ENCODE measurements at places on chromosomes 1 and 21.
A peak's percentile ranks its signal among the peaks of the same experiment; 100 is the strongest.

GRCh38 chr1:39729030-39729429, 9.7 kb upstream of the PPIE start:
- no peak for DNase-seq

DNA sequence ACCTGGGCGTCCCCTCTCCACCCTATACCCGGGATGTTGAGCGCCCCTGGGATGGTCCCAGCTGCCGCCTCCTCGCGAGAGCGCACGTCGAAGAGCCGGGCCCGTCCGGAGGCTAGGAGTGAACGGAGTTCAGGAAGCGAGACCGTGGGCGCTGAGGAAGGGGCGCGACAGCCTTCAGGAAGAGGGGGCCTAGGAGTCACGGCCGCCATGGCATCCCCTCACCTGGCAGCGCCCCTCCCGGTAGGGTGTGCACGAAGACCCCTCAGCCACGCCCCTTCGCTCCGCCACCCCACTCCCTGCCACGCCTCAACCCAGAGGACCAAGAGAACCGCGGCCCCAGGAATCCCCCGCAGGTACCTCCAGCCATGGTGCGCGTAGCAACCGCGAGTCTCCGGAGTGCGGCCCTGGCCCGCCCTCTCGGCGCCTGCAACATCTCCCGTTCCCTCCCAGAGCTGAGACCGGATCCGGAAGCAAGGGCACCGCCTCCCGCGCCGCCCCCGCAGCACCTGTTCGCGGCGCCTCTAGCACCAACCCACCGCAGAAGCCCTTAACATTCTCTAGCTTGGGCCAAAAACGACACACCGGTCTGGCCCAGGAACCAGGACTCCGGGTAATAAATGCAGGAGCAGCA, at the start of gene TSTD1:
Gene TSTD1, minus strand, starts transcription at position 442 of the 631 bp plus-strand sequence. Its CDS starts 75 bp downstream, at position 367.
- peak; percentile 83 for DNase-seq

GRCh38 chr1:39727221-39727931, 11.3 kb upstream of the PPIE start:
- no peak for DNase-seq

- no peak for DNase-seq
These were observed 5.2 kb upstream of the PIGC start for GRCh38 chr1:172448995-172449584.

- DNase-seq: no peak
These were observed 1754.2 kb downstream of the BRINP3 start for GRCh38 chr1:188723332-188724020.

GRCh38 chr21:34956416-34957316, 92.4 kb downstream of the RUNX1 start:
- no peak for DNase-seq

GRCh38 chr1:113072757-113073478, at the start of gene LRIG2:
Gene LRIG2, plus strand, starts transcription at chr1:113073198. Its CDS starts 209 bp downstream, at chr1:113073407.
- DNase-seq: peak; percentile 87

GRCh38 chr1:203873094-203873493, 11.7 kb downstream of the SNRPE start:
- no peak for DNase-seq

GRCh38 chr1:87897481-87897880, 568.8 kb downstream of the LMO4 start:
- DNase-seq: no peak

DNA sequence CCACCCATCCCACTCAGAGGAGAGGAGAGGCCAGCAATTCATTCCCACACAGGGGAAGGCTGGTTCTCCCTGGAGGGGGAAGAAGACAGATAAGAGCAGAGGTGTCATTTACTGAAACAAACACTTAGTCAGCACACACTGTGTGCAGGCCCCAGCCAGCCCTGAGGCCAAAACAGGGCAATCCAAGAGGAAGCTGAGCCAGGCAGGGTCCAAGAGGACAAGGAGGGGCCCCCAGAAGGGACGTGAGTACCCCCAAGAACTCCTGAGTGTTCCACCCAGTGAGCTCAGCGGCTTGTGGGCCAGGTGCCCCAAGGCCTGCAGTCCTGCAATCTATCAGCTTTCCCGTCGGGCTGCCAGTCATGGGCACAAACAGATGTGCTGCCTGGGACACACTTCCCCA, 15.8 kb downstream of the ADGRB2 start:
- DNase-seq: no peak

DNA sequence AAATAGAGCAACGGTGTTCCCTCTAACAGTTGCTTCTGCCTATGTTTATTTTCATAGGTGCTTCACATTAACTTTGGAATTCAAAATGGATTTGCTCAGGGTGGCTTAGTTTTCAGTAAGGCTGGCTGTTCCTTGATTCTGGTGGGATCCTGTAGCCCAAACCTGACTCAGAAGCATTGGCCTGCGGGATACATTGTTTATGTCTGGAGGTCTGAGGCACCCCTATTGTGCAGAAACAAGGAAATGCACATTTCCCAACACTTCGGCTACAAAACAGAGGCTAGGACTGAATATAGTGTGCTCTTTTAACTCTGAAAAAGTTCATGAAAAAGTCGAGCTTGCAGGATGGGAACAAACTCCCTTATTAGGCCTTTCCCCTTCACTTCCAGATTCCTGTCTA, 133.8 kb upstream of the F3 start:
- DNase-seq: no peak

- DNase-seq: no peak
These were observed 4.8 kb downstream of the ATP6V1G3 start for GRCh38 chr1:198535631-198536030.

- peak; percentile 39 for DNase-seq
These were observed 91.9 kb upstream of the SSX2IP start for GRCh38 chr1:84781946-84782771.

DNA sequence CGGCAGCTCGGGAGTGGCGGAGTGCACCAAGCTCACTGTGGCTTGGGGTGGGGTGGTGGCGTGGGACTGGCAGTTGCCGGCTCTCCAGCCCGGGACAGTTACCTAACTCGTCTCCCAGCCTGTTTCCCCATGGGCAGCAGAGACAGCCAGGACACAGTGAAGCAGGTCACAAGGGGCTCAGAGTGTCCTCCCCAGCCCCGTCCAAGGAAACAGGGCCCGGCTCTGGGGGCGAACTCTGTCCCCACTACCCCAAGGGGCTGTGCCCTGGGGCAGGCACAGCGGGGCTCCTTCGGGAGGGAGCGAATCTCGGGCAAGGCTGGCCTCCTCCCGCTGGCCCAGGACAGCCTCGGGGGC, 759 bp downstream of the GPR157 start:
- no peak for DNase-seq

- no peak for DNase-seq
These were observed 64.5 kb upstream of the GOLT1A start for GRCh38 chr1:204278251-204278650.

GRCh38 chr1:56052041-56052440, 527.3 kb downstream of the PLPP3 start:
- DNase-seq: no peak

DNA sequence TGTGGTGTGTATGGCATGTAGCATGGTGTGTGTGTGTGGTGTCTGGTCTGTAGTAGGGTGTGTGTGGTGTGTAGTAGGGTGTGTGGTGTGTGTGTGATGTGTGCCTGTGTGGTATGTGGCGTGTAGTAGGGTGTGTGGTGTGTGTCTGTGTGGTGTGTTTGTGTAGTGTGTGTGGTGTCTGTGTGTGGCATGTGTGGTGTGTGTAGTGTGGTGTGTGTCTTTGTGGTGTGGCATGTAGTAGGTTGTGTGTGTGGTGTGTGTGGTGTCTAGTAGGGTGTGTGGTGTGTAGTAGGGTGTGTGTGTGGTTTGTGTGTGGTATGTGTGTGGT, 85.5 kb downstream of the SYT2 start:
- DNase-seq: no peak

DNA sequence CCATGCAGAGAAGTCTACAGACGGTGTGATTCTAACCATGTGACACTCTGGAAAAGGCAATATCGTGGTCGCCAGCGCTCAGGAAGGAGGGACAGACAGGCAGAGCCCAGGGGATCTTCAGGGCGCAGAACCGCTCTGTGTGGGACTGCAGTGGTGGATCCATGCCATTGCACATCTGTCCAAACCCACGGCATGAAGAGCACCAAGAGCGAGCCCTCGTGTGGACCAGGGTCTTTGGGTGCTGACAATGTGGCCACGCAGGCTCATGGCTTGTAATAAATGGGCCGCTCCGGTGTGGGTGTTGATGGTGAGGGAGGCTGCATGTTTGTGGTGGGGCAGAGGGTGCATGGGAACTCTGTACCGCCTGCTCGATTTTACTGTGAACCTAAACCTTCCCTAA, 25.3 kb upstream of the POFUT2 start:
- DNase-seq: no peak

GRCh38 chr1:202938287-202938925, 11.4 kb upstream of the KLHL12 start:
- DNase-seq: no peak

DNA sequence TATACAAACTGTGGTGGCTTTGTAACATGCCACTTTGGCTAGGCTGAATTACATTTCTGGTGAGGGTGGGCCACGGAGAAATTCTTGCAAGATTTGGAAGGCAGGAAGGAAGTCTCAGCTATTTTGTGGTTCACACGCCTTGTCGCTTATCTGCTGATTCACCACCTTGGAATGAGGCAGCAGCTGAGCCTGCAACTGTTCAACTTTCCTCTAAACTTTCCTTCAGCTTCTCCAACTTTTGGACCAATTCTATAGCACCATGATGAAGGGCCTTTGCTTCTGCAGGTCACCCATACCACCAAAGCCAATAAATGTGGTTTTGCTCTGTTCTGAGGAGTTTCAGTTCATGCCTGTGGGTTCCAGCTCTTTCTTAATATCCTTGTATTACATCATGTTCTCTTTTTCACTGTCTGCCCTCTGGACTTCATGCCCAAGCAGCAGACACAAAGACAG, 337.6 kb upstream of the SNX7 start:
- DNase-seq: no peak

- no peak for DNase-seq
These were observed 106.0 kb upstream of the GNG12 start for GRCh38 chr1:67939186-67939743.

DNA sequence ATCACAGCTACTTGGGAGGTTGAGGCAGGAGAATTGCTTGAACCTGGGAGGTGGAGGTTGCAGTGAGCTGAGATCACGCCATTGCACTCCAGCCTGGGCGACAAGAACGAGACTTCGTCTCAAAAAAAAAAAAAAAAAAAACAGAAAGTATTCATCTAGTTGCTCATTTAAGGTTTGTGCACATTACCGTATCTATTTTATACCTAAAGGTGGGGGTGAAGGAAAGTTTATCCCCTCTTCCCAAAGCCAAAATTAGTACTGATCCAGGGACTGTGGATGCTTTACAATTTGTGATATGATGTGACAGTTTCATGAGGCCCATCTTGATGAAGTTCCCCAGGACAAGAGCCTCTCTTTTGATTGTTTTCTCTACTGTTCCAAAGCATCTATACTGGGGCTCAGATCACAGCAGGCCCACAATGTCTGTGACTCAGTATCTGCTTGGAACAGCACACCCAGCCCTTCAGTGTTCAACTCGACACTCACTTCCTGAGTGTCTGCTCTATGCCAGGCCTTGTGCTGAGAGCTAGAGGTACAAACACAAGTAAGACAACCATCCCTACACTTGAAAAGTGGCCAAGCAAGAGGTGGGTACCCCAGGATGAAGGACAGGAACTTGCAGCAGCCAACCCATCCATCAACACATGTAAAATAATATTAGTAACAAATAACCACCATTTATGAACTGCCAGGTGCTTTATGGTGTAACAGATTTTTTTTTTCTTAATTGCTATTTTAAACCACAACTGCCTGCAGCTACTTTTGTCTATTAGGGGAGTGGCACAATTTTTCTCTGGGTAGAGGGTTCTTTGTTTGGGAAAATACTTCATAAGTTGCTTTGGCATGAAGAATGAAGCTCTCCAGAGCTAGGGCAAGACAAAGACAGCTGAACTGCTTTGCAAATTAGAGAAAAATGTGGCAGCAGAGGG, 29.0 kb upstream of the KHDRBS1 start:
- no peak for DNase-seq

DNA sequence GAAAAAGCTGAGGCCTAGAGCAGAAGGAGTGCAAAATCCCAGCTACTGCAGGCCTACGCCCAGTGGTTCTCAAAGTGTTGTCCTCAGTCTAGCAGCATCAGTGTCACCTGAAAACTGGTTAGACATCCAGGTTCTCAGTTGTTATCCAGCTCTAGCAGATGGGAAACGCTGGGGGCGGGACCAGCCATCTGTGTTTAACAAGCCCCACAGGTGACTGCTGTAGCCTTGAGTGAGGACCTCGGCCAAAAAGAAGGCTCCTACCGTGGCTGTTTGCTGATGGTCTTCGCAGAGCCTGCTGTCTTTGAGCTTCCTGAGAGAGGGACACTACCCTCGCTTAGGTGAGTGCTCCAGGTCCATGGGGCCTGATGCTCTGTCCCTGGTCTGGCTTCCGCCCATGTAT, 69.7 kb downstream of the LRRN2 start:
- no peak for DNase-seq

- DNase-seq: no peak
These were observed 19.1 kb upstream of the TMEM183A start for GRCh38 chr1:202987922-202988583.

GRCh38 chr1:81375884-81376548, 424.7 kb upstream of the ADGRL2 start:
- DNase-seq: no peak

GRCh38 chr21:26195708-26196107, 25.1 kb upstream of the APP start:
- no peak for DNase-seq

DNA sequence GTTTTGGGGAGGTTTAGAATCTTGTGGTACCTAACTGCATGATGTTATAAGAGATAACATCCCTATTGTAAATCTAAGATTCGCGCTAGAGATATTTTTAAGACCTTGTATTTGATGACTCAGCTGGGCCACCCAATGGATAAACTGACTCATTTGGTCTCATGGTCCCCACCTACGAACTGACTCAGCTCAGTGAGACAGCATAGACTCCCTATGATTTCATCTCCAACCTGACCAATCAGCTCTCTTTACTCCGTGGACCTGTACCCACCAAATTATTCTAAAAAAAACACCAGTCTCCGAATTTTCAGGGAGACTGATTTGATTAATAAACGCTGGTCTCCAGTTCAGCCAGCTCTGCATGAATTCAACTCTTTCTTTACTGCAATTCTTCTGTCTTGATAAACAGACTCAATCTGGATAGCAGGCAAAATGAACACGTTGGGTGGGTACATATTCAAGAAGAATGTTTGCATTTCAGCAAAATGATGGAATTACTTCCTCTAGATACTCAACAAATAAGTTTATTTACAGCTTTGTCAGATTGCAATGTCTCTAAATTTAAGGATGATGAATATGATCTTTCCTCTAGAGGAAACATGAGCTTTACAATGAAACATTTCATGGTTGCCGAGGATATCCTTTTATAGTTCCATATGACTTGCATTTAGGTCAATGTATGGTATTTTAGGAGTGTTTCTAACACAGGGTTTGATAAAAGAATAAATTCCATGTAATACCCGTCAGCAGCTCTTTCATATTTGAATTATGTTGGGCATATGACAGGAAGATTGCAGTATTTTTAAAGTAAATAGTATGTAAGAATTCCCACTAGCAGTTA, 516.6 kb upstream of the RGS18 start:
- DNase-seq: no peak
